Activated naive CD8-positive, alpha-beta T cell treated with anti-CD3 and anti-CD28 coated beads for 36 hours (primary cell): ENCODE measurements at places on chromosomes 12 and 14.

GRCh38 chr14:87628129-87628528, 364.9 kb downstream of the GALC start:
- DNase-seq, result no peak
- H3K36me3 ChIP-seq, result no peaks in the 10 kb centered on the region
- no peaks in the 10 kb centered on the region for H3K27me3 ChIP-seq
- no peak overlapping the region for H3K4me3 ChIP-seq

GRCh38 chr14:90287791-90288190, 31.4 kb downstream of the PSMC1 start:
- no peaks in the 10 kb centered on the region for H3K27me3 ChIP-seq
- no peaks in the 10 kb centered on the region for H3K4me1 ChIP-seq
- no peak overlapping the region for H3K27ac ChIP-seq

- H3K27me3 ChIP-seq, result peaks cover 20% of the 10 kb centered on the region
- H3K4me3 ChIP-seq, result no peak overlapping the region
- no peak overlapping the region for H3K27ac ChIP-seq
- no peak for DNase-seq
Observed at GRCh38 chr14:72014486-72014885, 82.3 kb downstream of the RGS6 start.

DNA sequence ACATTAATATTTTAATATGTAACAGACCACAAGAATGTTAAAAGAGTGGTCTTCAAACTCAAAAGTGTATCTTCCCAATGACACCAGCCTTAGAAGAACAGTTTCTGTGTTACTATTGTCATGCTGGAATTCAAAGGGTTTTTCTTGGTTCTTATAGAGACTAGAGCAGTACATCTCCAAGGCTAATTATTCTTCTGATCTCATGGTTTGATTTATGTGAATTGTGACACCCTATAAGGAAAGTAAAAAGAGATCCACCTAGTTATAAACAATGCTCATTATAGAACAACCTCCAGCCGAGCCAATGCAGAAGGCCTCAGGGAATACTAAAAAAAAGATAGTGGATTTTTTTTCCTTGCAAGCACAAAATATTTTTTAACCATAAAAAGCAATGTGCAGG, 65.5 kb downstream of the PTPRO start:
- no peaks in the 10 kb centered on the region for H3K4me1 ChIP-seq
- H3K27ac ChIP-seq, result no peak overlapping the region
- no peaks in the 10 kb centered on the region for H3K27me3 ChIP-seq
- H3K36me3 ChIP-seq, result no peaks in the 10 kb centered on the region
- no peak overlapping the region for H3K4me3 ChIP-seq

DNA sequence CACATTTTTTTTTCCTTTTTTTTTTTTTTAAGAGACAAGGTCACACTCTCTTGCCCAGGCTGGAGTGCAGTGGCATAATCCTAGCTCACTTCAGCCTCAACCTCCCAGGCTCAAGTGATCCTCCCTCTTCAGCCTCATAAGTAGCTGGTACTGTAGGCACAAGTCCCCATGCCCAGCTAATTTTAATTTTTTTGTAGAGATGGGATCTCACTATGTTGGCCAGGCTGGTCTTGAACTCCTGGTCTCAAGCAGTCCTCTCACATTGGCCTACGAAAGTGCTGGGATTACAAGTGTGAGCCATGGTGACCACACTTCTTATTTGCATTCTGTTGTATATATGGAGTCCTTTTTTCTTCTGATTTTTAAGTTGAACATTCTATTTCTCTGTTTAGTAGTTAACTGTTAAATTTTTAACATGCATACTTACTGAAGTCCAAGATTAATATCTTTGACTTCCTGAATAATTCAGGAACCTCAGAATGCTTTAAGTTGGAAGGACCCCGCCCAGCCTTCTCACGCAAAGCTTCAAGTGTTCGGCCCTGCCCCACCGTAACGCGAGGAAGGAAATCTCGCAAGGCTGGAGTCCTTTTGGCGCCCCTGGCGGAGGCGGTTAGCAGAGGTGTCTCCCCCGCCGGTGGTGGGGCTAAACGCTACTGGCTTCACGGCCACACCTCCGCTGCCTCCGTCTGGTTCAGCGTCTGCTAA, 21.6 kb downstream of the SPATS2 start:
- no peaks in the 10 kb centered on the region for H3K27me3 ChIP-seq
- H3K27ac ChIP-seq, result no peak overlapping the region
- no peaks in the 10 kb centered on the region for H3K4me1 ChIP-seq
- H3K4me3 ChIP-seq, result no peak overlapping the region

DNA sequence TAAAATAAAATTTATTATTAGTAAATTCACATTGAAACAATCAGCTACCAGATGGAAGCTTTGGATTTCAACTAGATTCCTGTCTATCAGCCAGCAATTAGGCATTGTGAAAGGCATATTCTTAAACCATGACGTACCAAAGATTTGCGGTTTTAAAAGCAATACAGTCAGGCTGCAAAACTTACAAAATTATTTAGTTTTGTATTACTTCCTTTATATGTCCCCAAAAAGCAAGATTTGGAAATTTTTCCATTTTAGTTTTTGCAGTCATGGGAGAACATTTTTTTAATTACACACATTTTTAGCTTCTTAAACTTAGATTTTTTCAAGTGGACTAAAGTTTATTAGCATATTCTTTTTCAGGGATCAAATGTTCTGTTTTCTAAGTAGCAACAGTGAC, 225.0 kb upstream of the KITLG start:
- H3K27me3 ChIP-seq, result no peaks in the 10 kb centered on the region
- H3K27ac ChIP-seq, result no peak overlapping the region
- H3K36me3 ChIP-seq, result no peaks in the 10 kb centered on the region
- H3K4me1 ChIP-seq, result no peaks in the 10 kb centered on the region

DNA sequence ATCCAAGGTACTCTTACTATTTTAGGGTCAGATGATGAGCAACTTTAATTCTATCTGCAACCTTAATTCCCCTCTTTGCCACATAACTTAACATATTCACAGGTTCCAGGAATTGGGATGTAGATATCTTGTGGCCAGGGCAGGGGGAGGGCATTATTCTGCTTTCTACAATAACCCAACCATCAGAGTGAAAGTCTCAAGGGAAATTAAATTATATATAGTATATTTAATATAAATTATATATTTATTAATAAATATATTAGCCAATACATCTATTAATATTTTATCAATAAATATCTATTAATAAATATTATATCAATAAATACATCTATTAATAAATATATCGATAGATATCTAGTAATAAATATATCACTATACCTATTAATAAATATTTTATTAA, 11.7 kb upstream of the RAB21 start:
- H3K4me3 ChIP-seq, result no peak overlapping the region
- no peak for DNase-seq
- H3K27ac ChIP-seq, result no peak overlapping the region
- H3K27me3 ChIP-seq, result no peaks in the 10 kb centered on the region
- H3K4me1 ChIP-seq, result no peaks in the 10 kb centered on the region
- no peaks in the 10 kb centered on the region for H3K36me3 ChIP-seq

DNA sequence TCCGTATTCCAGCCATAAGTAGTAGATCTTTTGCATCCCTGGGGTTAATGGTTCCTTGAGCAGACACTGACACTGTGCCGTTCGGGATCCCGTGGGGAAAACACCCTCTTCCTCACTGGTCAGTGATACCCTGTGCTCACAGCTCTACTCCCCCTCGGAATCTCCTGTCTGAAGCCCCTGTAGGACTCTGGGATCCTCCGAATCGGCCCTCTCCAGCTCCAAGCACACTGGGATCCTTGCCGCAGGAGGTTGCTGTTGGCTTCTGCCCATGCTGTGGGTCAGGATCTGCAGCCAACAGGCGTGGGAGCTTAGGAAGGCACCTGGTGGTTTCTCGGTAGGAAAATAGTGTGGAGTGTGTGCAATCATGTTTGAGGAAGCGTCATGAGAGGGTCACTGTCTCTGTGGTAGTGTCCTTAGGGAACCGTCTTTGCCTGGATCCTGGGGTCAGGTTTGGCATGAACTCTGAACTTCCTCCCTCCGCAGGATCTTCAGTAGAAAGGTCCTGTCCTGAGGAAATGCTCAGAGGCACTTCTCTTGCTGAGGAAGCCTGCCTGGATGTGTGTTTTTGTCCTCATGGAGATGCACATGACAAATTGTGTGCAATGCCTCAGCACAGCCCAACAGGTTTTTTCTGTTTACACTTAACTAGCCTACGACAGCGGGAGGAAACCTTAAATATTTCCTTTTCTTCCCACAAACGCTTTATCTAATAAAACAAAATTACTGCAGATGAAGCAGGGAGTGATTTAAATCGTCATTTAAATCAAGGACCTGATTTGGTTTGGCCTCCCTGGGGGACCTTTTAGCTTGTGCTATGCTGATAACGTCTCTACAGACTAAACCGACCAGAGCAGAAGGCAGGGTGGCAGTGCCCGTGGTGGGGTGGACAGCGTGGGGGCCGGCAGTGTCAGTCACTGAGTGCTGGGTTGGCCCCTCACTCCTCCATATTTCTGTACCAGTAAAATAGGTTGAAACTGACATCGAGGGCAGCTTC, 18.7 kb downstream of the FBXL14 start:
- no peak for DNase-seq
- peaks cover 9% of the 10 kb centered on the region for H3K4me1 ChIP-seq
- H3K27me3 ChIP-seq, result no peaks in the 10 kb centered on the region
- peak overlapping the region; percentile 60 for H3K27ac ChIP-seq
- peaks cover 3% of the 10 kb centered on the region for H3K36me3 ChIP-seq
- no peak overlapping the region for H3K4me3 ChIP-seq

DNA sequence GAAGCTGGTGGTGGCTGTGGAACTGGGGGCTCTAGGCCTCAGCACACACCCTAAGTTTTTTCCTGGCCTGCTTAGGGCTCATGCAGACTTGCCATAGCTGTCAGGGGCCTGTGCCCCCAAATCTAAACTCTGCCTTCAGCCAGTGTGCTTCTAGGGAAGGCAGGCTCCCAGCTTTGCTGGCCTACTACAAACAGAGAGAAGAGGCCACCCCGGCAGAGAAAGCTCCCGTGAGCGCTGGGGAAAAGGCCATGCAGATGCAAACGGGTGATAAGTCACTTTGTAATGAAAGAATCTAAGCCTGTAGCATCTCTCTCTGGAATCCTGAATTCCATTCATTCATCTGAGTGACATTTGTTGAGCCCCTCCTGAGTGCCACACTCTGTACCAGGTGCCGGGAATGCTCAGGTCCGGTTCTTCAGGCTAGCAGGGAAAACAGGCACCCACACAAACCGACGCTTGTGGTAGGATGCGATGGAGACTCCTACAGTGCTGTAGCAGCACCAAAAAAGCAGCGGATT, 29.9 kb downstream of the JDP2 start:
- H3K36me3 ChIP-seq, result no peaks in the 10 kb centered on the region
- H3K27ac ChIP-seq, result no peak overlapping the region
- DNase-seq, result no peak
- no peaks in the 10 kb centered on the region for H3K27me3 ChIP-seq
- H3K4me1 ChIP-seq, result peaks cover 5% of the 10 kb centered on the region
- H3K4me3 ChIP-seq, result no peak overlapping the region

DNA sequence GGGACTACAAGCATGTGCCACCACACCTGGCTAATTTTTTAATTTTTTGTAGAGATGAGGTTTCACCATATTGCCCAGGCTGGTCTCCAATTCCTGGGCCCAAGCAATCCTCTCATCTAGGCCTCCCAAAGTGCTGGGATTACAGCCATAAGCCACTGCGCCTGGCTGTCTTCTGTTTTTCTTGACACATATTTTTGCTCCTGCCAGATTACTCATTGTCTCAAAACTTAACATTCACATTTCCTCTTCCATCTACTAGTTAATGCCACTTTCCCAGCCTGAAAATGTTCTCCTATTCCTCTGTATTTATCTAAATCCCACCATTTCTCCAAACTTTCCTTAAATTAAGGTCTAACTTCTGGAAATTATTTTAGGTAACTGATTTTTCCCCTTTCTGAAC, 36.2 kb upstream of the KCNH3 start:
- H3K27ac ChIP-seq, result no peak overlapping the region
- H3K36me3 ChIP-seq, result peaks cover 6% of the 10 kb centered on the region
- H3K4me1 ChIP-seq, result peaks cover 4% of the 10 kb centered on the region
- DNase-seq, result no peak

DNA sequence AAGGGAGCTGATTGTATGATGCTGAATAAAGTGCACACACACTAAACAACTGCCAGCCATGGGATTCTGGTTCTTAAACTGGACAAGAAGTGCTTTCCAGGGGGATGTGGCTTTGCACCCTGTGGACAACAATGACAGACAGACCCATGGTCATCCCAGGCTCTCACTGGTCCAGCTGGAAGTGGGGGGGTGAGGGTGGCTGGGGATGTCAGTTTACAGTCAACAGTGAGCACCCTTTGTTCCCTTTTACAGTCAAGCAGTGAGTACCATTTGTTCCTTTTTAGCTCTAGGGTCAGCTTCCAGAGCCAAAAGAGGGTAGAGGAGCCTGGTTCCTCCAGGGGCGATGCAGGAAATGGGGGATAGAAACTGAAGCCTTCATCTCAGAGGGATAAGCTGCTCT, 100.7 kb downstream of the SMOC1 start:
- DNase-seq, result no peak
- H3K27ac ChIP-seq, result no peak overlapping the region
- H3K4me3 ChIP-seq, result no peak overlapping the region
- H3K4me1 ChIP-seq, result no peaks in the 10 kb centered on the region

DNA sequence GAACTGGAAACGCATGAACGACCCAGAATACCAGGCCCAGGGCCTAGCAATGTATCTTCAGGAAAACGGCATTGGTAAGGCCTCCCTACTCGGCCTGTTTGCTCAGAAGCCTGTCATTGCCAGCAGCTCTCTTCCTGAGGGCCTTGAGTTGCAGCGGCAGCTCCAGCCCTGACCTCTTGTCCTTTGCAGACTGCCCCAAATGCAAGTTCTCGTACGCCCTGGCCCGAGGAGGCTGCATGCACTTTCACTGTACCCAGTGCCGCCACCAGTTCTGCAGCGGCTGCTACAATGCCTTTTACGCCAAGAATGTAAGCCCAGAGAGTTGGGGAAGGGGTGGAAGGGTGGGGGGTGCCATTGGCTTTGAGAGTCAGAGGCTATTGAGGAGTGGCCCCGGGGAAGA, 3.7 kb upstream of the IRF9 start:
- peaks cover 6% of the 10 kb centered on the region for H3K27me3 ChIP-seq
- peak overlapping the region; percentile 65 for H3K27ac ChIP-seq
- H3K4me3 ChIP-seq, result no peak overlapping the region
- peaks cover 21% of the 10 kb centered on the region for H3K4me1 ChIP-seq
- no peak for DNase-seq

- DNase-seq, result no peak
- H3K4me3 ChIP-seq, result no peak overlapping the region
- no peak overlapping the region for H3K27ac ChIP-seq
- H3K36me3 ChIP-seq, result no peaks in the 10 kb centered on the region
- no peaks in the 10 kb centered on the region for H3K27me3 ChIP-seq
Observed at GRCh38 chr14:85572011-85572410, 42.1 kb downstream of the FLRT2 start.

- peaks cover 65% of the 10 kb centered on the region for H3K4me1 ChIP-seq
- H3K27me3 ChIP-seq, result no peaks in the 10 kb centered on the region
- H3K36me3 ChIP-seq, result peaks cover 6% of the 10 kb centered on the region
- no peak overlapping the region for H3K4me3 ChIP-seq
Observed at GRCh38 chr12:120847392-120847791, 56.8 kb downstream of the SPPL3 start.

DNA sequence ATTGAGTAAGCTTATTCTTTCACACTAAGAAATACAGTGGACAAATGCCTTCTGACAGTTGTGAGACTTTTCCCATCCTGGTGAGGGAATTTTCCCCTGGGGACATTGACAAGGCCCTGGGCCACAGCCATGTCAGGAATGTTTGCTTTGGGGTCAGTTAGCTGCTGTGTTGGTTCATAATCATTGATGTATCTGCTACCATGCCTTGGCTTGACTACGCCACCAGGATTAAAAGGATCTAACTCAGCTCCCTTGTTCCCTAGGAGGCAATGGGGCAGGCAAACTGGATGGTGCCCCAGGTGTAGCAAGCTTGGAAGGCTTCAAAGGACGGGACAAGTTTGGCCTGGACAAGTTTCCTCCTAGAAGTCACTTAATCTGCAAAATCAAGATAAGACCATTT, 3.1 kb upstream of the CCDC88C start:
- no peak overlapping the region for H3K27ac ChIP-seq
- H3K4me1 ChIP-seq, result peaks cover 12% of the 10 kb centered on the region
- no peaks in the 10 kb centered on the region for H3K27me3 ChIP-seq
- no peak for DNase-seq
- peaks cover 9% of the 10 kb centered on the region for H3K36me3 ChIP-seq
- no peak overlapping the region for H3K4me3 ChIP-seq
